ENCODE measurements at places on chromosomes 5 and 9.

DNA sequence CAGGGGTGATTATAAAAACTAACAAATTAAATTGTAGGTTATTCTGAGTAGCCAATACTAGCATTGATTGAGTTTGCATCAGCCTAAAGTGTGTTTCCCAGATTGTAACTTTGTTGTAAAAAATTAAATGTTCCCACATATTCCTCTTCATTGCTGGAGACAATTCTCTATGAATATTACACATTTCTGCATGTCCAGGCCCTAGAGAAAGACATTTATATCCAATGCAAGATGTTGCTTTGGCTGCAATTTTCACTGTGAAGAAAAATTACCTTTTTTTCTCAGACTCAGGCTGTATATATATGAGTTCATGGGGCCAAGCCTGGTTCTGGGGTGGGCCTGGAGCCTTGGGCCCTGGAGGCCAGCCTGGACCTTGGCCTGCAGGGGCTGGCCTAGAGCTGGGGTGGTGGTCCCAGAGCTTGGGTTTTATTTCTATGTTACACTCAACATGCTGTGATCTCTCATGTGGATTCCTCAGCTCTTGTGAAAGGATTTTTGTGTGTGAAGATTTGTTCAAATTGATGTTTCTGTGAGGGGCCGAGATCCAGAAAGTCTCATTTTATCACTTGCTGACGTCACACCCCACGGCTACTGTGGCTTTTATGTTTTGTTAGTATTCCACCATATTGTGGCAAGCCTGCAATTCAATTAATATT is 232.5 kb downstream of the SPATA31A1 start:
- no peak for DNase-seq

DNA sequence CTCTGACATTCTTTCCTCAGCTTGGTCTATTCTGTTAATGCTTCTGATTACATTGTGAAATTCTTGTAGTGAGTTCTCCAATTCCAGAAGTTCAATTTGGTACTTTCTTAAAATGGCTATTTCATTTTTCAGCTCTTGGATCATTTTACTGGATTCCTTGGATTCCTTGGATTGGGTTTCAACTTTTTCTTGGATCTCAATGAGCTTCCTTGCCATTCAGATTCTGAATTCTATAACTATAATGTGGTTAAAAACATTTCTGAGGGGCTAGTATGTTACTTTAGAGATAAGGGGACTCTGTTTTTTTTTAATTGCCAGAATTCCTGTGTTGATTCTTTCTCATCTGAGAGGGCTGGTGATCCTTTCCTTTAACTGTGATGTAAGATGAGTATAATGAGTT is 136.4 kb downstream of the MCTP1 start:
- DNase-seq, result no peak

- DNase-seq, result no peak
Observed at GRCh38 chr5:14110680-14111079, 32.5 kb upstream of the TRIO start.

DNA sequence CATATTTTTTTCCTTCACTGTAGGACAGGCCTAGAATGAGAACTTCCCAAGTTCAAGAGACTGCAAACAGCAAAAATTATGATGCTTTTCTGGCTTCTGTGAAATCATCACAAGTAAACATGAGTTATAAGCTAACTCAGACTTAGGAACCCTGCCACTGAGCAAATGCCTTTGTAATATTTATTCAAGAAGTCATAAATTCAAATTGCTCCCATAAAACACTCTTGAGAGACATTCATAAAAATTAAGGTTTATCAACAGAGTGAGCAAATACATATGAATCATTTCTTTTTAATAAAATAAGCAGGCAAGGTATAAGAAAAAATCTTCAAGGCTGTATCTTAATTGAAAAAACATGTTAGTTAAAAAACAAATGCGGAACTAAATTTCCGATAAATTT is 124.2 kb downstream of the GNA14 start:
- DNase-seq, result no peak

DNA sequence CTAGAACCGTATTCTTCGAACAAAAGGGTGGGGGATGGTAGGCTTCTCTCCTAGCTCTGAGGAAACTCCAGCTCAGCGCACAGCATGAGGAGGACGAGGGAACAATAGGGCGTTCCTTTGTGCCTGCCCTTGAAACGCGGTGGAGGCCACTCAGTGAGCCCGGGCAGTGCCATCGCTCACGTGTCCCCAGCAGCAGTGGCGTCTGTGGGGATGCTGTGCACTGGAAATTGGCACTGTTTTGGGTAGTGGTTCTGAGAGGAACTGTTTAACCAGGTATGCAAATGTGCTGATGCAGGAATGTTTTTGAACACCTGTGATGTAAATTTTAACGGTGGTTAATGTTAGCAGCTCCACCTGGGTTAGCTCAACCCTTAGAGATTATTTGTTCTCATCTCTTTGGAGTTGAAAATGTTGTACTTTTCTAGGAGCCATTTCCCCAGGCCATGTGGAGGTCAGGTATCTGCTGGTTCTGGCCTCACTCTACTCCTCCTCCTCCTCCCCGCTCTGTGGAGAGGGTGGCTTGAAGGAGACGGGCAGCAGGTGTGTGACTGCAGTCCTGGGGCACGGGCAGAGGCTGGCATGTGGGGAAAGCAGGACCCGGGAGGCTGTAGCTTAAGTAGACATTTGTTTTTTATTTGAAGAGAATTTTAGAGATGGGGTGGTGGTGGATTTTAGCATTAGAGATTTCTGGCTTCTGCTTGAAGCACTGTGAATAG is 48.3 kb downstream of the EHMT1 start:
- DNase-seq, result no peak

DNA sequence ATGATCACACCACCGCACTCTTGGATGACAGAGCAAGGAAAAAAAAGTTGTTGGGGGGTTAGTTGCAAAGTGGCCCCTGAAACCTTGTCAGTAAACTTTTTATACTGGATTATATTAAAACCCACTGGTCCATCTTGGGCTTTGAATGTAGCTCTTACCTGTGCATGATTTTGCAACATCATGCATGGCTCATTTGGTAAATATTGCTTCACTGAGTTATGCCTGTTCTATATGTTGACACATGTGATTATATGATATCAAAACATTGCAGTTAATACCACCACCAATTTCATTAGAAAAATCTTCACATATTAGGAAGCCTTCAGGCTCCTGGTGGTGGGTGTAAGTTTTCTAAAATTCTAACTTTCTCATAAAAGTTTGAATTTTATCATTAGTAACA is 41.9 kb downstream of the DYNC2I2 start:
- no peak for DNase-seq

- no peak for DNase-seq
Observed at GRCh38 chr9:35746583-35746982, 2.4 kb downstream of the GBA2 start.

- DNase-seq, result no peak
Observed at GRCh38 chr9:24381205-24381604, 164.5 kb downstream of the IZUMO3 start.

GRCh38 chr9:107869111-107869510 is 379.5 kb upstream of the KLF4 start:
- DNase-seq, result no peak

GRCh38 chr5:103232393-103232999 is 26.1 kb upstream of the MACIR start:
- peak; percentile 63 for DNase-seq

GRCh38 chr5:15260356-15261268 is 239.4 kb upstream of the FBXL7 start:
- DNase-seq, result no peak

GRCh38 chr9:81814401-81814793 is 113.8 kb upstream of the SPATA31D4 start:
- no peak for DNase-seq

All from suppressor macrophage (primary cell).